ENCODE measurements at places on chromosomes 5 and 9. TPM values are rescaled to one million over a fixed set of nuclear protein-coding genes. Genes with fewer than 3 reads are reported as not detected.

The RGS7BP gene
- polyA plus RNA-seq, result 7.8 TPM

- DNase-seq, result no peak
Measured at GRCh38 chr5:122757285-122757684, 17.6 kb upstream of the SNX2 start.

GRCh38 chr9:132301521-132301920 is 53.3 kb downstream of the SETX start:
- DNase-seq, result no peak

The OR1Q1 gene
- not detected for polyA plus RNA-seq

The PTGS1 gene
- 5.6 TPM for polyA plus RNA-seq

DNA sequence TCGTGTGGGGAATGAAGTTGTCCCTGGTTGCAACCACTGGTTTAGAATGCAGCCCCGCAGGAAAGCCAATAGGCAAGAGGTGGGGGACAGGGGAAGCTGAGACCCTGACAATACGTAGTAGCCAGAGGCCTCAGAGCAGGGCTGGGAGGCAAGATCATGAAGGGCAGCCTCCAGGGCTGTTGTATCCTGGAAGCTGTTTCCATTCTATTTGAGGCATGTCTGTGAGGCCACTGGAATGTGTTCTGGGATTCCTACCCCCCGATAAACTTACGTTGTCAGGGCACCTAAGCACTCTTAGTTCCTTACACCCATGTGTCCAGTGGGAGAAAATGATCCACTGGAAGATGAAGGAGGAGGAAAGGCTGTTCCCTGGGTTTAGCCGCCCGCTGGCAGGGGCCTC is 177.3 kb downstream of the CFAP90 start:
- no peak for DNase-seq

The MXD3 gene
- 13.7 TPM for polyA plus RNA-seq

GRCh38 chr5:164472165-164472564 is 966.7 kb downstream of the MAT2B start:
- DNase-seq, result no peak

DNA sequence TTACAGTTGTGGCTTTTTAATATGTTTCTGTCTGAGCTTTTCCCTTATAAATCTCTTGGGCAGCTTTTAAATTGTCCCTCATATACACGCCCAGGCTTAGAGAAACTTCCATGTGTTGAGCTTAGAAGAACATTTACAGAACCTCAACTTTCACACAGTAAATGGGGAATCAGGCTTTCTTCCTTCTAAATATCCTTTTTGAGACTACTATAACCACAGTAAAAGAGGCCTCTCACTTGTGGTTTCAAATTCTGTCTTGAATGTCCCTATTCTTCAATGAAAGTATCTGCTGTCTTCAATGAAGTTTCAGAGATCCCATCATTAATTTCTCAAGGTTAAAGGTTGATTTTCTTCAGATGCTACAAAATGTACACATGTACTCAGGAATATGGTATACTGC is 588.6 kb upstream of the DMAC1 start:
- no peak for DNase-seq

GRCh38 chr5:120690621-120691407 is 226.7 kb downstream of the PRR16 start:
- DNase-seq, result no peak

The SYK gene
- 29.2 TPM for polyA plus RNA-seq

DNA sequence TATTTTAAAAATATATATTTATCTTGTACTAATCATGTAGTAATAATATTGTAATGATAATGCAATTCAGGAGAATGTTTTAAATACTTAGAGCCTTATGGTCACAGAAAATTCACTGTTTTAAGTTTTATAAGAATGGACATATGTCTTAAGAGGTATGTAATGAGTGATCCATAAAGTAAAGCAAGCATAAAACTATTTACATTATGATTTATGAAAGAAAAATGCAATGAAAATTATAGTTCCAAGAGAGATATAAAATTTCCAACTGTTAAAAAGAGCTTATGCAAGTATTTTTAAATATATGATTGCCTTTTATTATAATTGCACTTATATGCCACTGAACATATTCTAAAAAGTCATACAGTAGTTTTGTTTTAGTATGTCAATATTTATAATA is 157.5 kb upstream of the TARS1 start:
- DNase-seq, result no peak

DNA sequence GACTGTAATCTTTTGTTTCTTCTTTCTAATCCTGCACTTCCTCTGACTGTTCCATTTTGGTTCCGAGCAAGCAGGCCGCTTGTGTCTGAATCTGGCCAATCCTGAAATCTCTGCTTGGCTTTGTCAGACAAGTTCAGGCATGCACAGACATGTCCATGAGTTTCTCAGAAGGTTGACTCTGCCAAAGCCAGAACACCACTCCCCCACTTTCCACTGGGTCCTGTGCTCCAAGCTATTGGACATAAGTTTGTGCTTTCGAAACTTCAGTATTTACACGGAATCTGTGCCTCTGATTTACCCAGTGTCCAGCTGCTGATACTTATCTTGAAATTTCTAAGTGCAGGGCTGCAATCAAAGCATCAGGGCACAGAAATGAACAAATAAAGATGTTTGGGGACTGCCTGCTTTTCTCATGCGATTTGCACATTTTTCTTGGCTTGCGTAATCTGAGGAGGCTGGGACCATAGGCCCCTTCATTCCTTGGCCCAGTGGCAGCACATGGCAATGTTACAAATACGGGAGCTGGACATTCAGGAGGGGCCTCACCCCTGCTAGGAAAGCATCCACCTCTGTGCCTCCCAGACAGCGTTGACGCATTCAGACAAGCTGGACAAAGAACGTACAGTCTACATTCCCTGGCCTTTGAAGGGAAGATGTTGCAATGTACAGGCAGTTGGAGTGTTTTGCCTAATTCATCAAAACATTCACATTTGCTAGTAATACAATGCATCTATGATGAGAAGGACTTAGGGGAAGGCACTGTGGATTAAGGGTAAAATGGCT is 209.2 kb upstream of the PAPPA start:
- no peak for DNase-seq

- no peak for DNase-seq
Measured at GRCh38 chr5:91486638-91487037, 103.5 kb upstream of the ARRDC3 start.

DNA sequence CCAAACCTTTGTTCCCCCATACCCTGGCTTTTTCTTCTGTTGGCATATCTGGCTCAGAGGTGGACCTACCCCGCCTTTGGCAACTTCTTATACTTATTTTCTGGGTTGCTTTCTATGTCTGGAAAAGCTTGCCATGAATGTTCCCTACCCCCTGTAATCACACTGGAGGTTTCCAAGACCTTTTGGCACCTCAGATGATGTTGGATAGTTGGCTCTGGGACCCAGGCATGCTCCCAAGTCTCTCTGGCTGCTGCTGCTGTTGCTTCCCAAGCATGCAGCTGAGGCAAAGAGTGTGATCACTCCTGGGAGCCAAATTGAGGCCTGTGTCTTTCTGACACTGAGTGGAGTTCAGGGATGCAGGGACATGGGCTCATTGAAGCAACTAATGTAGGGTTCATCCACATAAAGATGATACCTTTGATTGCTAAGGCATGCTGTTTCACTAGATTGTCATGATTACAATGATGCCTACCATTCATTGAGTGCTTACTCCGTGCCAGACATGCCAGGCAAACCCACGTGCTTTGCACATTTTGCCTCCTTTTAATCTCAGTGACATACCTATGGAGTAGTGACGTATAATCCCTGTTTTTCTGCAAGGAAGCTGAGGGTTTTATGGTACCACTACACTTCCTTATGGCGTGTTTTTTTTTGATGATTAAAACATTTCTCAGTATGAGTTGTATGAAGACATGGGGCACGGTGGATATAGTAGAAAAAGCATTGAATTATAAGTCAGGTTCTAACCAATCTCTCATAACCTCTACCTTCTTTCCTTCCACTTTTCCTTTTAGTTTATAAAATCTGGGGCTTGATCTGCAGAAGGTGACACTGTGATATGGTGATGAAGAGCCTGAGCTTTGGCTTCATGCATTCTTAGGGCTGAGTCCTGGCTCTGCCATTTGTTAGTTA is 73.1 kb downstream of the ARHGAP26 start:
- DNase-seq, result no peak

GRCh38 chr9:107472581-107473340 is 16.8 kb downstream of the KLF4 start:
- DNase-seq, result no peak

DNA sequence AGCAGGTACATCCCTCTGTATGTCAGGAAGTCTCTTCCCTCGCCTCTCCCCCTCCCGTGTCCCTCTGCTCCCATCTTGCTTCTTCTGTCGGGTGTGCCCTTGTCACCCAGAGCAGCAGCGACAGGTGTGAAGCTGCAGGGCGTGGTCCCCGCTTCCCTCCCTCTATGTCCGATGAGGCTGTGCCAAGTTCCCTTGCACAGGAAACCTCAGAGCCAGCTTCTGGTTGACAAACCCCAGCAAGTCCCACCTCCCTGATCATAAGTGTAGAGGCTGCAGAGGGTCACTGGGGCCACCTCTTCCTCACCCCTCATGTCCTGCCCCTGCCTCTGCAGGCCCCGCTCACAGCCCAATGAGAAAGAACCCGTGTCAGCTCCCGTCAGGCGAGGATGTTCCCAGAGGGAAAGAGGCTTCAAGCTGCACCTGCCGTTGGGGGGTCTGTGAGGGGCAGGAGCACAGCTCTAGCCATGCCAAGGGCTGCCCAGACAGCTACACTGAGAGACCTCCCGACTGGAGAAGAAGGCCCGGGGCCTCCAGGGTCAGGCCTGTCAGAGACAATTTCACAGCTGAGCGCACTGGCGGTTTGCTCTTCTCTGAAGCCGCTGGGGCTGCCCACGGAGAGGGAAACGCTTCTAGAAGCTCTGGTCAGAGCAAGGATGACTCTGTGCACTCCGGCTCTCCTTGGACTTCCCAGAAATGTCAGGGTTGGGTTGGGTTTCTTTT is 73.3 kb downstream of the AK8 start:
- DNase-seq, result no peak

The CDC20B gene
- polyA plus RNA-seq, result 1.0 TPM

- DNase-seq, result no peak
Measured at GRCh38 chr5:112192866-112193265, 226.2 kb downstream of the EPB41L4A start.

DNA sequence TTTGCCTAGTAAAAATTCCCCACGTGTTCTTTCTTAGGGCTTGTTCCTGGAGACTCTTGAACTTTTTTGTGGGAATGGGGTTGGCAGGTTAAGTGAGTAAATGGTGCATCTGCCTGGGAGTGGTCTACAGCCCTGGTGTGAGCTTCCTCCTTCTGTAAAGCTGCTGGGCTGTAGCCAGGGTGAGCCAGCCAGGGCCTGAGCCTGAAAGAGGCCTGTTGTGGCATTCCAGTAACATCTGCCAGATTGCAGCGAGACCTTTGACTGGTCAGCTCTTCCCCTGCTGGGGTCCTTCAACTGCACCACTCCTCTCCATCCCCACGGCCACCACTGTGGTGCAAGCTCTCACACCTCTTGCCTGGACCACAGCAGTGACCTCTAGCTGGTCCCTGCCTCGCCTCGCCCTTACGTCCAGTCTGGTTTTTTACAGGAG is 47.5 kb downstream of the SLC22A5 start:
- no peak for DNase-seq

DNA sequence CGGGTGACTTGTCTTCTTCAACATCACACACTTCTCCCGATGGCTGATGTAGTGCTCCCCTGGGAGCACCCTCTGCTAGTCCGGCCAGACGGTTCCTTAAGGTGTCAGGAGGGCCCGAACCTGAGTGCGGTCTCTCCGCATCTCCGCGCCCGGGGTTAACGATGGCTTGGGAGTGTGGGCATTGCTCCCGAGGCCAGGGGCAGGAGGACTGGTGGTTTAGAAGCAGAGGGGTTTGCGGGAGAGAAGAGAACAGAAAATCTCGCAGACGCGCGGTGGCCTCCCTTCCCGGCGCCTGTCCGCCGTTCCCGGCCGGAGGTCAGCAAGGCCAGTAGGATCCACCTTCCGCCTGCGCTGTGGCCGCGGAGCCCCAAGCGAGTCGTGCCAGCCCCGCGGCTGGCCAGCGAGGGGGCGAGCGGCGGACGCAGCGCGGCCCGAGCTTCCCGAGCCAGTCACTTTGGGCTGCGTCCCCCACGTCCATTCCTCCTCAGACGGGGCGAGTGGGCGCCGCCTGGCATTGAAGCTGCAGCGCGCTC is 700 bp downstream of the CDO1 start:
- DNase-seq, result no peak

The P4HA2 gene
- polyA plus RNA-seq, result 29.6 TPM

DNA sequence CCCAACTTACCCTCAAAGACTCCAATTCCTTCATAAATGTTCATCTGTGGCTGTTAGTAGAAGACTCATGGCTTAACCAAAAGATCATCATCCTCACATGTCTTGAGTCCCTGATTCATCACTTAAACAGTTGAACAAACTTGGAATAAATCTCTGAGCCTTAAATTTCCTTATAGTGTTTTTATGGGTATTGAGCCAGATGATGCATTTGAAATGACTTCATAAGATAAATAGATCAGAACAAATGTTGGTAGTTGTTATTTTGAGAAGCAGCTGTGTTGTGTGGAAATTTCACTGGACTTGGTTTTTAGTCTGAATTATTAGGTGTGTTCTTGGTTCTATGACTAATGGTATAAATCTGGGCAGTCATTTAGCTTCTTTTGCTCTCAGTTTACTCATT is 236.2 kb downstream of the NNT start:
- DNase-seq, result no peak

DNA sequence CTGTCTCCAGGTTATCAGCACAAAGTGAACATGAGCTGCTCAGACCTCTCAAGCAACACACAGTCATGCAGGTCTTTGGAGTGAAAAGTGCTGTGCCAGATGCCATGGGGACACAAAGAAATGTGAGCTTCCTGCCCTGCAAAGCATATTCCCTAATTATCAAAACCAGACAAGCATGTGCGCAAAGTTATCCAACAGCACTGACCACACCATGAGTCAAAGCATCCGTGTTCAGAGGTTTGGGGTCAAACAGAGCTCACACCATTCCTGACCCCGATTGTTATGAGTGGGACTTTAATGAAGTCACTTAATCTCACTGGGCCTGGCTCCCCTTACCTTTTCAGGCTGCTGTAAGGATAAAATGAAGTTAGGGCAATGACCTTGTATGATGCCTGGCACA is 138.5 kb downstream of the SLIT3 start:
- no peak for DNase-seq

- DNase-seq, result no peak
Measured at GRCh38 chr5:44987026-44987425, 178.3 kb downstream of the MRPS30 start.

DNA sequence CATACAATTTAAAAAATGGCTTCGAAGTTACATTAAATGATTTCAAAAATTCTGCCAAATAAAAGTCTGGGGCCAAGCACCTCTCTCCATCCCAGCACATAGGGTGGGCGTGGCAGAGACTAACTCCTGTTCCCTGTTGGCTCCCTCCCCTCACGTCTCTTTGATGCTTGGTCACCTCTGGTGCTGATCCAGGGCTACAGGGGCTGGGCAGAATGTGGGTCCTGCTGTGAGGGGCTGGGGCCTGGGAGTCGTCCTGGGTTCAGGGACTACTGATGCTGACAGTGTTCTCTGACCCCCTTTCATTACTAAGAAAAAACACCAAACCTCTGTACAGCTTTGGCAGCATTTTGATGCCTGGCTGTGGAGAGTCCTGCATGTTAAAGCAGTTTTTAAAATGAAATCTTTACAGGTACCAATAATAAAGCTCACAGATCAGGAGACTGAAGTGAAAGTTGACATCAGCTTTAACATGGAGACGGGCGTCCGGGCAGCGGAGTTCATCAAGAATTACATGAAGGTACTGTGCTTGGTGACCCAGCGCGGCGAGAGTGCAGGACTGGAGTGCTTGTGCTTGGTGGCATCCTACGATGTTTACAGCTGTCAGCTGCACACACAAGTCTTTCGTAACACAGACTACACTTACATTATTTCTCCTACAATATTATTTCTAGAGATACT is 29.0 kb downstream of the TENT4A start:
- DNase-seq, result no peak
